ENCODE measurements at places on chromosomes 12 and 14.

DNA sequence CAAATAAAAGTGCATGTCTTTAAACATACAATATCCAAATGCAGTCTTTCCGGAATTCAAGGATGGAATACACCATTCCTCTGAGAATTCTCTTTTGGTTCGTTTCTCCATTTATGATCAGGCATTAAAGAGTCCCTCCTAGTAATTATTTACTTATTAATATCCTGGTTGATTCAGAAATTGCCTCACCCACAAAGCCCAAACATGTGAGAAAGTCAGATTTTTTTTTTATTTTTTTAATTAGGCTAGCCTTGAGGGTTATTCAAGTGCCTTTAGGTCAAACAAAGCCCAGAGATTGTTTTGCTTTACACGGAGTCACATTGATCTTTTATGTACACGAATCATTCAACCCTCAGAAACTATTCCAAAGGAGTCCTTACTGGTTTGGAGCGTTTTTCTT, 6.4 kb upstream of the TSPAN8 start:
- no peak for DNase-seq

DNA sequence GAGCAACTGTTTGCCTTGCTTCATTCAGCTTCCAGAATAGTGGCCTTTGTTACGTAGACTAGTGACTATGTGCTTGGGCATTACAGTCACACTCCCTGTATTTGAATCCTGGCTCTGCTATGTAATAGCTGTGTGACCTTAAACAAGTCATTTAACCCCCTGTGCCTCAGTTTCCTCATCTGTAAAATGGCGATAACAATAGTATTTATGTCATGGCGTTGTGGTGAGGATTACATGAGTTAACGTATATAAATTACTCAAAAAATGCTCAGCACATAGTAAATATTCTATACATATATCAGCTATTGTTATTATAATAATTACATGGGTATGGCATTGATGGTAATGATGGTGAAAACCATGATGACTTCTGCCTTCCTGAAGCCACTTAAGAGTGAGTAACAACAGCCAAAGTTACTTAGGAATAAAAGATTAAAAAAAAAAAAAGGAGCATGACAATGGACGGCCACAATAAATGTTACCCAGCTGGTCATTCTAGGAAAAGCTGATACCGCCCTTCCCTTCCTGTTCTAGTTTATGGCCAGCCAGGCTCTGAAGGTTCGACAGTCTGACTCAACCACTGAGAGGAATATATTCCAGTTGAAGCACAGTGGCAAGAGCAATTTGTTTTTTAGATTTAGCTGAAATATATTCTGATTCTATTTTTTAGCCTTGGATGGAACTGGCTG, 9.9 kb upstream of the ADIPOR2 start:
- no peak for DNase-seq

DNA sequence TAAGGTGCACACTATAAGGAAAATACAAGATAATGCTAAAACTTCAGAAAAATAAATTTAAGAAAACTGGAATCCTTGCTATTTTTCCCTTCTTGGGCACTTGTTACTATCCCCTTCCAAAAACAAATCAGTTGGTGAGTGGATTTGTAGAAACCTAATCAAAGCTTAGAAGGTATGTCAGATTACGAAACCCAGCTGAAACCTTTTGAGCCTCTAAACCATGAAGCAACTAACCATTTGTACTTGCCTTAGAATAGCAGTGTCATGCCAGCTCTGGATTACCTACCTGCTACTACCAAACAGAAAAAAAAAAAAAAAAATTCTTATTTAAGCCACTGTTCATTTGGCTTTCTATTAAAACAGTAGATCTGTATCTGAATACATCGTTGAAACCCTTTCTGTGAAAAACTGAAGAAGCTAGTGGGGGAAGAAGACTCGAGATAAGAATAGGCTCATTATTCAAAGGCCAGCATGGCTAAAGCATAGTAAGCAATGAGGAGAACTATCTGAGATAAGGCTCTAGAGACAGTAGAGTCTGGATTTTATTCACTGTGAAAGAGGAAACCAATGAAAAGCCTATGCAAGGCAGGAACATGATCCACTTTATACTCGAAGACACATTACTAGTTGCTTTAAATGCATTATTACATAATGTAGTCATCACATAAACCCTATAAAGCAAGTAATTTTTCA, 30.2 kb downstream of the OSBPL8 start:
- DNase-seq = no peak

DNA sequence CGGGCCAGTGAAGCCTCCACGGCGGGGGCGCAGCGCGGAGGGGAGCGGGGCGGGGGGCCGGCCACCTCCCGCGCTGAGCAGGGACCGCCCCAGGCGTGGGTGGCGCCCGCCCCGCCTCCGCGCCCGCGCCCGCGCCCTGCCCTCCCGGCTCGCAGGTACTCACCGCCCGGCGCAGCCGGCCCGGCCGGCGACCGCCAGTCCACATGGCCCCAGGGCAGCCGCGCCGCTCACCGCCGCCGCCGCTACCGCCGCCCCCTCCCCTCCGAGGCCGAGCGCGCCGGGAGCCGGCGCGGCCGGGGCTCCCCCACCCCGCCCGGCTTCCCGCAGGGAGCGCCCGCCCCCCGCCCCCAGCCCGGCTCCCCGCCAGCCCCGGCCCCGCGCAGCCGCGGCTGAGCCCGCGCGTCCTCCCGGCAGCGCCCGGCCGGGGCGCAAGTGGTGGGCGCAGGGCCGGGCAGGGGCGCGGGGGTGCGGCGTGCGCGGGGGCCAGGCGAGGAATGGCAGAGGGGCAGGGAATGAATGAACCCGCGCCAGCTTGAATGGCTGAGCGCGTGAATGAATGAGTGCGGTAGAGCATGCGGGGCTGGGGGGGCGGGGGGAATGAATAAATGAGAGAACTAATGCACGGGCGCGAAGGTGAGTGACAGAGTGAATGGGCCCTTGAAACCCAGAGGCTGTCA, at the start of gene BEGAIN:
Gene BEGAIN, minus strand, starts transcription at position 332 of the 677 bp plus-strand sequence. Its CDS starts 127 bp downstream, at position 205.
- DNase-seq = no peak

- no peak for DNase-seq
These were observed 190.4 kb upstream of the FAR2 start for GRCh38 chr12:28958553-28959195.

GRCh38 chr12:2396448-2396871, 343.7 kb downstream of the CACNA1C start:
- no peak for DNase-seq

- no peak for DNase-seq
These were observed 22.3 kb downstream of the CRADD start for GRCh38 chr12:93699271-93700145.

GRCh38 chr14:22685467-22685866, 41.3 kb upstream of the OR6J1 start:
- no peak for DNase-seq

DNA sequence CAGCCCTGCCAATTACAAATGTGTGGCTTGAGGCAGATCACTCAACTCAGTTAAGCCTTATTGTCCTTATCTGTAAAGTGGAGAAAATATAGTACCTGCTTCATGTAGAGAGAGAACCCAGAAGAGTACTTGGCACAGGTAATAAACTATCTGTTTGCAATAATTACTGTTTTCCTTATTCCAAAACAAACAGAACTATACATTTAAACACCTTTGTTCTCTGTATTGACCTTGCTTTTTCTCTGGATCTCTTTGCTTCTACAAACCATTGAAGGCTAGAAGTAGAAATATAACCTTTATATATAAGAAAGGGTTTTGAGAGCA, 70.8 kb upstream of the SRSF5 start:
- DNase-seq = no peak

DNA sequence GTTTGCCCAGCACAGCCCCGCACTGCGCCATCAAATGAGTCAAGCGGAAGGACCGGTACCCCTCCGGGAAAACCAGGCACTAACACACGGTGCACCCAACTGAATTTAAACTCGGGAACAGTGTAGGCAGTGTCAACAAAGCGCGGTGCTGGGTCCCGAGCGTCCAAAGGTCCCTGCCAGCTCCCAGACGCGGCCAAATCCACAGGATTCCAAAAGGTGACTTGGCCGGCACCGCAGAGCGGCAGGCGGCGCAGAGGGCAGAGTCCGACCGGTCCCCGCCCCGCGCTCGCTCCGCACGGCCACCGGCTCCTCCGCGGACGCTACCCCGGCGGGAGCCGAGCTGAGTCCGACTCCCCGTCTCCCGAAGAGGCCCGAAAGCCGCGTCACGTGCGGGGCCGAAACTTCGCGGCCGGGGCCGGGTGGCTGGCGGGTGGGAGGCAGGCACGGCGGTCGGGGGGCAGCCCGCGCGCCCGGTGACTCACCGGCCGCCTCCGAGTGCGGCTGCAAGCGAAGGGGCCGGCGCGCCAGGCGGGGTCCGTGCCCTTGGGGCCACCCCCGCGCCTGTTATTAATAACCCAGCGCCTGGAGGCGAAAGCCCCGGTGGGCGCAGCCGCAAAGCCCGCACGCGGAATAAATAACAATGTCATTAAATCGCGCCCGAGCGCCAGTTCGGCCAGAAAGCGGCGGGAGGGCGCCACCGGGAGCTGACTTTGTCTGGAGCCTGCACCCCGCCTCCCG, 863 bp downstream of the DENND5B start:
- DNase-seq = no peak

DNA sequence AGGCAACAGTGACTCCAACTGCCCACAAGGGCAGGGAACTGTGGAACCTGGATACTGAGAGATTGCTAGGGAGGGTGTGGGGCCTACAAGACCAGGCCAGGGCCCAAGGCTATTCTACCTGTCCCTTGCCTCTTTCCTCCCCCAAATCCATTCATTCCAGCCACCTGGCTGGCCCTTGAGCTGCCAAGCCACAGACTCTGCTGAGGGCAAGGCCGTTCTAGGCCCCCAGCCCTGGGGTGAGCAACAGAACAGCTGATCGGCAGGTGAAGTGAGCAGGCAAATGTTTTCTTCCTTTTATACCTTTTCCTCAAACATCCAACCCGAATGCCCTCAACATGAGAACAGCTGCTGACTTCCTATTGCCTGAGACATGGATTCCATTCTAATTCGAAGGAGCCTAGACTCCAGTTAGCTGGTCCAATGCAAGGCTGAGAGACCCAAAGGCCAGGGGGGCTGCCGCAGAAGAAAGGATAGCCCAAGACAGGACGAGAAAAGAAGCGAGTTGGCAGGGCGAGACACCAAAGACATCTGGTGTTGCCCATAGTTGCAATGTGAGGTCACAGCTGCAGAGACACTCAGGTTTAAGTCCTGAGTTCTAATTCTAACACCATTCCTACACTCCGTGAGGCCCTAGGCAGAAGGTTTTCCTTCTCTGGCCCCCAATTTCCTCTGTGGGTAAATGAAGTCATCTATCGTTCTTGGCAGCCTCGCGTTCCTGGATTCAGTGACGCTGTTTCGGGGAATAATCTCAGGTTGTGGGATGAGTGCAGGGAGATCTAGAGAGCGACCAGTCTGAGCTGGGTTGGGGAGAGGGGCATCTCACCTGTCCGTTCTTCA, 1.7 kb downstream of the C1QL4 start:
- peak; percentile 81 for DNase-seq

DNA sequence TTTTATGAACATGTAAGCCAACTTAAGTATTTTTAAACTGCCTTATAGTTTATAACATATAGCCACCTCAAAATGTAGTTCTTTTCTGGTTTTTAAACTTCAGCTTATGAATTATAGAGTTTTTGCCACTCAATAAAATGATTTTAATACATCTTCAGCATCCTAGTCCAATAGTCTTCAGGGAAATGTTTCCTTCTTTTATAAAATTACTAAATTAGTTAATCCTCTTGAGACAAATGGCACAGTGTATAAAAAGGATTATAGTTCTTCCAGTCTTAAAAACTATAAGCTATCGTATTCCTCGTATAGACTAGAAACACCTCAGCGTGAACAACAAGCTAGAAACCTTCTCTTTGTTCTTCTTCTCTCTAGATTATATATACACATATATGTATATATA, at the start of gene OR6C74:
Gene OR6C74, plus strand, starts transcription at position 301 of the 400 bp plus-strand sequence. CDS start 2,679 bp downstream, outside the sequence.
- DNase-seq = no peak

DNA sequence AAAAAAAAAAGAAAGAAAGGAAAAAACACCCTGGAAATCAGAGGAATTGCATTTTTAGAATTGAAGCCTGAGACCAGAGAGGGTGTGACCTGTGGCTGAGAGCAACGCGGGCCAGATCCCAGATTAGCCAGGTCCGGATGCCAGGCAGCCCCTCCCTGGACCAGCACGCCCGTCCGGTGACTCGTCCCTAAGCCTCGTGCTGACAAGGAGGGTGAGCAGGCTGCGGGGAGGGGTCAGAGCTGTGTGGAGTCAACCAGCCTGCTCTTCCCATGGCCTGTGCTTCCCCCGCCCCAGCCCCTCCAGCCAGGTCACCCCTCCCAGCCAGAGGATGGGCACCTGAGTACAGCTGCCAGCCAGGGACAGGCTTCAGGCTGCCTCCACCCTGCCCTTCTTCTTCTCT, 4.2 kb upstream of the KLC1 start:
- peak; percentile 93 for DNase-seq

- no peak for DNase-seq
These were observed 51.3 kb downstream of the STX2 start for GRCh38 chr12:130787445-130788410.

DNA sequence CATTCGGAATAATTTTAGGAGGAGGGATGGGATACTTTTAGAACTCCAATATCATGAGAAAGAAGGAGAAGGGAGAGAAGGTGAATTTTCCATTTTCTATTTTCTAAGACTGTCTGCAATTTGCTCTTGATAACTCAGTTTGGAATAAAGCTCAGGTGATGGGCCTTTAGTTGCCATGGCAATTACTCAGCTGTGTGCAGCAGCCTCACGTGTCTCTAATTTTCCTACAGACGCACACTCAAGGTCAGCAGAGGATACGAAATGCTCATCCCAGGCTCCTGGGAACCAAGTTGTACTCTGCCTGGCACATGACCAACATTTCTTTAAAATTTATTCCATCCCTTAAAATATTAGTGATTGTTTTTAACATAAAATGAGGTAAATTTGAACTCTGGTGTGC, 76.7 kb downstream of the TTC8 start:
- DNase-seq = no peak

- DNase-seq = no peak
These were observed 39.2 kb downstream of the IGF1 start for GRCh38 chr12:102441077-102441596.

DNA sequence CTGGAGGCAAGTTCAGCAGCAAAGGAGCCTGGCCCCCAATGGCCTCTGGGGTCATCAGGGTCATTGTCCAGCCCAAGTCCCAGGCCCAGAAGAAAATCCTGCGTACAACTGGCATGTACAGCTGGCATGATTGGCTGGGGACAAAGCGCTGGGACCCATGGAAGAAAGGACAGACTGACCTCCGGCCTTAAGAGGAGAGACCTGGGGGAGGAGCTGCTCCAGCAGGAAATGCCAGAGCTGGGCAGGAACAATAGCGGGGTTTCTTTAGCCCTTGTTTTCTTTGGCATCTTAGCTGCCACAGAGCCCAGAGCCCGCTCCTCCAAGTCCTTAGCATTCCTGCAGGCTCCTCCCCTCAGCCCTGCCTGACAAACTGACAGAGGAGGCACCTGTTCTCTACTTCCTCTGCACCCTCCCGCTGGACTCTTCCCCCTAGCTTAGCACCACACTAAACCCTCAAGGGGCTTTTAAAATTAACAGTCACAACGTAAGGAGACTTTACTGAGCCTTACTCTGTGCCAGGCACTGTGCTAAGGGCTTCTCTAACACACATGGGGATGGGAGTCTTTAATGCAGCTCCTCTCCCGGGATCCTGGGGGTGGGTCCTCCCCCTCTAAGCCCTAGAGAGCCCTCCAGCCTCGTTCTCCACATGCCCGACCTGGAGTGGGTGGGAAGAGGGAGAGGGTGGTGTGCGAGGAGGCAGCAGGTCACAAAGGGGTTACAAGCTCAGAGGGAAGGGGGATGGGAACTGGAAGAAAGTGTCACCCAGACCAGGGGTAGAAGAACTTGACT, 1.8 kb upstream of the AQP5 start:
- no peak for DNase-seq

GRCh38 chr12:68559246-68559645, 51.5 kb upstream of the RAP1B start:
- DNase-seq = no peak

- no peak for DNase-seq
These were observed 10.6 kb upstream of the PYGL start for GRCh38 chr14:50954811-50955372.

Data from esophagus muscularis mucosa (tissue), 4 donors.